ENCODE measurements at places on chromosomes 5 and 9. TPM values are rescaled to one million over a fixed set of nuclear protein-coding genes. Genes with fewer than 3 reads are reported as not detected.

The LARP1 gene
- total RNA-seq, result 44.0 TPM

The ZFP2 gene
- total RNA-seq, result 6.4 TPM

The GLRA1 gene
- 3.6 TPM for total RNA-seq

The PHF24 gene
- 12.0 TPM for total RNA-seq

The SLC25A2 gene
- 0.36 TPM for total RNA-seq

The FAM200C gene
- 24.4 TPM for total RNA-seq

The SEMA6A gene
- 181 TPM for total RNA-seq

The GRXCR2 gene
- not detected for total RNA-seq

The FAM221B gene
- total RNA-seq, result not detected

The LEAP2 gene
- 2.1 TPM for total RNA-seq

The KIF4B gene
- total RNA-seq, result 0.18 TPM

The GRIA1 gene
- total RNA-seq, result 171 TPM

The AKNA gene
- total RNA-seq, result 10.6 TPM

The KCNMB1 gene
- 0.09 TPM for total RNA-seq

The BARHL1 gene
- total RNA-seq, result 19.3 TPM

The PCDHGA4 gene
- 17.5 TPM for total RNA-seq

The CCDC180 gene
- 14.2 TPM for total RNA-seq

The ZFP37 gene
- 17.3 TPM for total RNA-seq

The OR13J1 gene
- total RNA-seq, result not detected

The C5orf58 gene
- not detected for total RNA-seq

The FOXD4L3 gene
- total RNA-seq, result not detected

Data from cerebellum (tissue), 4 donors.